Cerebellar nuclear complex (tissue), 1 donor: ENCODE measurements at places on chromosomes 11 and 22.

GRCh38 chr22:47151490-47151889, 389.0 kb downstream of the TBC1D22A start:
- DNase-seq, result no peak

DNA sequence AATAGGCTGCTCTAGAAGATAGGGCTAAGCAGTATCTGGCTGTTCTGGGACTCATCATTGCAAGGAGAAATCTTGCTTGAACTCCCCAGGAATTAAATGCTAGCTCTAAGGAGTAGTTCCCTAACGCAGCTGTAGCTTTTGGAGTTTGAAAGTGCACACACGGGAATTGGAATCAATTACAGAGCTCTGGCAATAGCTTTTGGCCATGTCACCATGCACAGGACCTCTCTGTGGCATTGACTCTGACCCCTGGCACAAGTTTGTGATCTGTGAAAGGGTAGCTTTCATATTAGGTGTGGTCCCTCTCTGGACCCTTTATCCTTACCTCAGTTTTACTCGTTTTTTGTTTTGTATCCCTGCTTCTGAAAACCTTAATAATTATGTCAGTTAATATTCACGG, 121.6 kb downstream of the FAT3 start:
- DNase-seq, result no peak

DNA sequence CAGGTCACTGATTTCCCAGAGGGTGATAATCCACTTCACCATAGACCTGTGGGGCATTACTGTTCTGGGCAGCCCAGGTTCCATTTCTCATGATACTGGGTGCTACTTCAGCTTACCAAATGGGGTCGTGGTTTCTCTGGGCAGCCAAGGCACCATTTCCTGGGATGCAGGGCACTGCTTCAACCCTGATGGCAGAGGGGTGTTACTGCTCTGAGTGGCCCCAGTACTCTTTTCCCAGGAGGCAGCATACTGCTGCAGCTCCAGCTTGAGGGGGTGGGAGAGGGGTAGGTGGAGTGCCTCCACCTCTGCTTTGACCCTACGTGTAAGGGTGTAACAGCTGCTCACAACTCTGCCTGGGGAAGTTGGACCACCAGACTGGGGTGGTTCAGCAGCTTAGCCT, 51.1 kb downstream of the PRMT3 start:
- no peak for DNase-seq

GRCh38 chr22:47053013-47053725, 290.7 kb downstream of the TBC1D22A start:
- no peak for DNase-seq

GRCh38 chr22:36281781-36282327, 28.9 kb downstream of the APOL1 start:
- no peak for DNase-seq

DNA sequence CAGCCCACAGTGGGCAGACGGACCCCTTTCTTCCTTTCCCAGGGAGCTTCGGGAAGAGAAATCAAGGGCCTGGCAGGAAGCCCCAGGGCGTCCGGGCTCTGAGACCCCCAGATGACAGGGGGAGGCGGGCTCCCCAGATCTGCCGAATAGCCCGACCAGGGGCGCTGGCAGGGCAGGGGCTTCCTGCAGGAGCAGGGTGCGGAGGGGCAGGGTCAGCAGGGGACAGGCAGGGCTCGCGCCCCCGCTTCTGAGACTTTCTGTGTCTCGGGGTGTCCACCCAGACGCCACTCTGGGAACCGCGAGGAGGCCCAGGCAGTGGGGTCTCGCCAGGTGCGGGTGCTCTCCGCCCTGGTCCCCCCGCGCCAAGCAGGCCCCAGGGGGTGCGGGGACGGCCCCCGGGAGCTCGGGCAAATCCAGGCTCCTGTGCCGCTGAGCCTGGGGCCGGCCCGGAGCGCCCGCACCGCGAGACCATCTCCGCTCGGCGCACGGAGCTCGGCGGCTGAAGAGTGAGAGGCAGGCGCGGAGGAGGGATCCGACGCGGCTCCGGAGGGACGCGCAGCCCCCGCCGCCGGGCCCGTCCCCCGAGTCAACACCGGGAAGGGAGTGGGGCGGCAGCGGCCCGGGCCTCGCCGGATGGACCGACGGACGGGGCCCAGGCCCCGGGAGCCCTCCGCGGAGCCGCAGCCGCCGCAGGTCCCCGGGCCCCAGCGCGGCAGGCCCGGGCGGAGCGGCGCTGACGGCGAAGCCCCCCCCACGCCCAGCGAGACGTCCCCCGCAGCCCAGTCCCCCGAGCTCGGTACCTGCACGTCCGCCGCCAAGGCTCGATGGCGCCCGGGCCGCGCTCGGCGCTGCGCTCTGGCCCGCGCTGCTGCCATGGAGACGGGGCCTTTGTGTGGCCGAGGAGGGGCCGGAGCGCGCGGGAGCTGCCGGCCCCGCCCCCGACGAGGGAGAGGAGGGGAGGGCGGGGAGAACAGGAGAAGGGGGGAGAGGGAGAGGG, at the start of gene PLXNB2:
Gene PLXNB2, minus strand, starts transcription at position 894 of the 997 bp plus-strand sequence. CDS start 17,062 bp downstream, outside the sequence.
- DNase-seq, result no peak

DNA sequence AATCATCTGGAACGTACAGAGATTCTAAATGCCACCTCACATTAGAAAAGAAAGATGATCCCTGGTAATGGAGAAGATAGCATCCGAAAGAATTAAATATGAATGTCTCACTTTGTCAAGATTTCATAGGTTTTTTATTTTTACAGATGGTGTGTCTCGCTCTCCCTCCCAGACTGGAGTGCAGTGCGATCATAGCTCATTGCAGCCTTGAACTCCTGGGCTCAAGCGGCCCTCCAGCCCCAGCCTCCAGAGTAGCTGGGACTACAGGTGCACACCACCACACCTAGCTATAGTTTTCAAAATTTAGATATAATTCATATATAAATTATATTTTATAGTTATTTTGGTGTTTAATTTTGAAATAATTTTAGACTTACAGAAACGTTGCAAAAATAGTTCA, 16.7 kb upstream of the SMTN start:
- no peak for DNase-seq

DNA sequence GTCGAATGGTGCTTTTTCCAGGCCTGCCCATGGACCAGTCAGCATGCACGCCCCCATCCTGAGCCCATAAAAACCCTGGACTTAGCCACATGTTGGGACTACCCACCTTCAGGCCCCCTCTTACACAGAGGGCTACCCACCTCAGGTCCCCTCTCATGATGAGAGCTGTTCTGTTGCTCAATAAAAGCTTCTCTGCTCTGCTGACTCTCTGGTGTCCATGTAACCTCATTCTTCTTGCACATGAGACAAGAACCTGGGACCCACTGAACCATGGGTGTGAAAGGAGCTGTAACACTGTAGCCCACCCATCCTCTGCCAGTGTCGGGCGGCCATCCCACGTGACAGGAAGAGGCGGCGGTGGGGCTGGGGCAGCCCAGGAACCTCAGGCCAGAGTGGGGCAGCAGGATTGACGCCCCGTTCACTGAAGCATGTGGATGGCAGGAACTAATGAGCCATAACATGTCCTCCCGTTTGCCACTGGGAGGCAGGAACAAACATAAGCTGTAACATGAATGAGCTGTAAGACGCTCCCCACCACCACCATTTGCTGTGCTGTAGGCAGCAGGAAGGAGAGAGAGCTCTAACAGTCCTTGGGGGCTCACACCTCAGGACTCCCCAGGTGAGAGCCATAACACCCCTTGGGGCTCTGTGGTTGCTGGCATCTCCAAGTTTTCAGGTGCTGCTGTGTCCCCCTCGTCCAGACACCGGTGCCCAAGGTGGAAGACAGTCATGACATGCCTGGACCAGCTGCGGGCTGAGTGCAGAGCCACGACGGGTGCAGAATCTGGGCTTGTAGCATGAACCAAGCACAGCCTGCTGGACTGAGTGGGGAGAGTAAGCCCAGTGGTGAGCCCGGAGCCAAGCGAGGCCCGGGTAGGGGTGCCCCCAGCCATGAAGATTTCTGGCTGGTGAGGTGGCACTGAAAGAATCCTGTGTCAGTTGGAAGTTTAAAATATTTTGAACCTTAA, 69.4 kb downstream of the MCHR1 start:
- no peak for DNase-seq

GRCh38 chr11:124078591-124078990, 36.7 kb upstream of the VWA5A start:
- no peak for DNase-seq

- no peak for DNase-seq
Measured at GRCh38 chr11:110077346-110077745, 15.8 kb upstream of the ZC3H12C start.

DNA sequence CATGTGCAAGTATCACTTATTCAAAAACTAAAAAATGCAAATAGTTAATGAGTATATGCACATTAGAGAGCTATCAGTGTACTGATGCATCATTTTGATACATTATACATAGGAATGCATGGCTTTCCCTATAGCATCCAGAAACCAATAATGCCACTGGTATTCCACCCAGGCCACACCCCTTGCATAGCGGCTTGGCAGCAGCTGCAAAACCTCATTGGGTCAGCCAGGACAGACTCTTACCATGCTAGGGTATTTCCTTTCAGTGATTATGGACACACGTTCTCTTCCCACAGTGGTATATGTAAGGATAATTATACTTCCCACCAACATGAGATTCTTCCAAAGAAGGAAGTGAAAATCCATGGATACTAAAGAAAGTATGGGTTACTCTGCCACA, 145.9 kb upstream of the PITPNB start:
- DNase-seq, result no peak

GRCh38 chr11:124938206-124938765, 2.4 kb upstream of the HEPACAM start:
- DNase-seq, result no peak
